CD4-positive, alpha-beta T cell treated with Interleukin-15 for 1 hour (primary cell): ENCODE measurements at places on chromosomes 7 and 10.

GRCh38 chr7:2258661-2259365 lies 16.8 kb downstream of the NUDT1 start:
- DNase-seq, result peak; percentile 58

DNA sequence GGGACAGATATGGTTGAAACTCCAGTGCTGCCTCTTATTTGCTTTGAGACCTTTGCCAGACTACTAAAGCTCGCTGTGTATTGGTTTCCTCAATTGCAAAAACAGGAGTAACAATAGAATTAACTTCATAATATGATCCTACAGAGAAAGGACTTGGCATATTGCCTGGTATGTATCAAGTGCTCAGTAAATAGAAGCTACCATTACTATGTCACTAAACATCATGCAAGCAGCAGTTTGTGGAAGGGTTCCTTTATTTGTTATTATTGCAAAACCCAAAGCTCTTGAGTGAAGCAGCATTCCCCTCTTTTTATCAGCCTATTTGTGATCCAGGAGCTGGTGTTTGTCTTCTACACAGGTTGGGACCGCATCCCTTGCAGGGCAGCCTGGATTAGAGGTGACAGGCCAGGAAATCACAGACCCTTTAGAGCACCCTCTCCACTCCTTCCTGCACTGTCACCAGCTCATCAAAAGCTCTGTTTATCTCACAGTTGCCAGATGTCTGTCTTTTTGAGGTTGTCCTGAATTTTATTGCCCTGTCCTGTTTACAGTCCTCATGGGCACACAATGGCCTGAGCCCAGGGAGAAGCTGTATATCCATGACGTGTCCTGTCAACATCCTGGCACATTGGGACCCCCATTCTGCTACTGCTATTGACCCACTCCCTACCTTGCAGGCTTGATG lies 121.5 kb downstream of the SNX10 start:
- no peak for DNase-seq

GRCh38 chr10:29987471-29987870 lies 71.9 kb downstream of the JCAD start:
- DNase-seq, result no peak

GRCh38 chr7:132406039-132406438 lies 170.2 kb downstream of the PLXNA4 start:
- DNase-seq, result no peak

DNA sequence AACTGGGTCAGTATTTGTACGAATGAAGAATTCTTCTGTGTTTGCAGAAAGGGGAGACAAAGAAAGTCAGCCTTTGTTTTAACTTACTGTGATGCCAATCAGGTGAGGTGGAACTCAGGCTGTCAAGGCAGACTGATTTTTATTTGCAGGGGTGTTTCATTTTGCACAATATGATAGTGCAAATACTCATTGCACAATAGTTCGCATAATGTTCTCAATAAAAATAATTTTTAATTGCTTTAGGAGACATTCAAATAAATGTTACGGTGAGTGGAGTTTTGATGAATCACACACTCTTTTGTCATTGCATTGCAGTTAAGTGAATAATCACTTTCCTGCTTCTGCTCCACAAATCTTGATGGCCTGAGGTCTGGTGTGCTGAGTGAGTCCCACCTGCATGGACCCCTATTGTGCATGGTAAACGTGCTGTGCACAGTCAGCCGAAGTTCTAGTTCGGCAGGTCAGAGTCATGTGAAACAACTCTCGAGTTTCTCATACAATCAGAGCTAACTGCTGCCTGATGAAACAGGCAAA lies 141.3 kb upstream of the FZD8 start:
- no peak for DNase-seq

GRCh38 chr7:96397936-96398598 lies 76.2 kb upstream of the SLC25A13 start:
- no peak for DNase-seq

GRCh38 chr10:26690731-26691475 lies 6.6 kb upstream of the PDSS1 start:
- no peak for DNase-seq

DNA sequence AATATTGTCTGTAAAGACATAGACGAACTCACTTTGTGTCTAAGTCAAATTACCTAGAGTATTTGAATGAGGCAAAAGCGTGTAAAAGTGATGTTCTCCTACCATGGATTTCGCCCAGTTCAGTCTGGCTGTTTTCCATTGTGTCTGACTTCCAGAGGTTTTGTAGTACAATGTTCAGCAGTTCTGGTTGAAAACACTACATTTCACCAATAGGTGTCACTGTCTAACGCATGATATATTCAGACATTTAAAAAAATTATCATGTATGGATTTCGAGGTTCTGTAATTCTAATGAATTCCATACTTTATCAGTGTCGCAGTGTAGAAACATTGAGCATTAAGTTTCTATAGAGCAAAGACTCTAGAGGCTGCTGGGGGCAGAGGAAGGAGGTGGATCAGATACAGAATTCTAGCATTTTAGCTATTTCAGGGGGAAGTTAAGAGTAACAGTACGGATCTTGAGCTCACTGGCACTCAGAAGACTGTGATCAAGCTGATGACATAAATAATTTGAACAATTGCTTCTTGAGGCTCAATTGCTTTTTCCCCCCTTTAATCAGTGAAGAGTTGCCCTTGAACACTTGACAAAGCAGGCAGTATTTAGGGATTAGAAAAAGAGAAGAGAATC lies 196.9 kb upstream of the RHOBTB1 start:
- DNase-seq, result no peak

GRCh38 chr10:117094856-117095255 lies 43.2 kb downstream of the VAX1 start:
- DNase-seq, result no peak
